Stimulated activated CD4-positive, alpha-beta T cell treated with anti-CD3 and anti-CD28 coated beads, Interleukin-1b, Interleukin-23, amount 100 ng/mL, for 48 hours (primary cell): ENCODE measurements at places on chromosomes 2 and 18.
A peak's percentile ranks its signal among the peaks of the same experiment; 100 is the strongest.

- no peak for DNase-seq
Measured at GRCh38 chr18:3151399-3152264, 68.1 kb downstream of the MYOM1 start.

DNA sequence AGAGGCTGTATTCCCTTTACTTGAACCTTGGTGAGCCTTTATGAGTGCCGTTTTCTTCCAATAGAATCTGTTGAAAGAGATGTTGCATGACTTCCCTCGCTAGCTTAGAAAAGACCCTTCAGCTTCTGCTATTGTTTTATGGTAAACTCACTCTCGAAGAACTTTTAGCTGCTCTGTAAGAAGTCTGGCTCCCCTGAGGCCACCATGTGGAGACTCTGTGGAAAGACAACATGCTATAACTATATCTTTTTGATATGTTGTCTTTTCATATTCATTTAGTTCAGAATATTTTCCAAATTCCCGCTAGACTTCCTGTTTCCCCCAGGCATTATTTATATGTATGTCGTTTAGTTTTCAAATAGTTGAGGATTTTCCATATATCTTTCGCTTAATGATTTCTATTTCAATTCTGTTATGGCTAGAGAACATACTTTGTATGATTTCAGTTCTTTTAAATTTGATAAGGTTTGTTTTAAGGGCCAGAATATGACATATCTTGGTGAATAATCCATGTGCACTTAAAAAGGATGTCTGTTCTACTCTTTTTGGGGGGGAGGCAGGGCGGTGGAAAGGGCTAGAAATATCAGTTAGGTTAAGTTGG lies 64.1 kb downstream of the PTPN4 start:
- DNase-seq, result peak; percentile 25

- no peak for DNase-seq
Measured at GRCh38 chr18:73409242-73409641, 541.5 kb upstream of the NETO1 start.

DNA sequence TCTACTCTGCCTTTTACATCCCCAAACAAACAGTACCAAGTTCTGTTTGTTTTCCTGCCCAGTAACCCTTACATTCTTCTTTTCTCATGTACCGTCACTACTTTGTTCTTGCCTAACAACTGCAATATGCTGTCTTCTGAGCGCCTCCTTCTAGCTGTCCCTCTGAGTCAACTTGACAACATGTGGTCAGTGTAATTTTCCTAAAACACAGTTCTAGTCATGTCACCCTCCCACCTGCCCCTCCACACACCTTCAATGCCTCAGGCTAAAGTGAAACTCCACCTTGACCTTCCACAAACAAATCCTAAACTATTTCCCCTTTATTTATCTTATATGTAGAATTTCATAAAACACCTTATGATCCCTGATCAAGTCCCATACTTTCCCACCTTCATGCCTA lies 124.6 kb upstream of the CD302 start:
- DNase-seq, result no peak

GRCh38 chr2:226079196-226079595 lies 679.7 kb downstream of the NYAP2 start:
- DNase-seq, result no peak

- DNase-seq, result no peak
Measured at GRCh38 chr18:77346208-77346810, 96.7 kb downstream of the GALR1 start.

DNA sequence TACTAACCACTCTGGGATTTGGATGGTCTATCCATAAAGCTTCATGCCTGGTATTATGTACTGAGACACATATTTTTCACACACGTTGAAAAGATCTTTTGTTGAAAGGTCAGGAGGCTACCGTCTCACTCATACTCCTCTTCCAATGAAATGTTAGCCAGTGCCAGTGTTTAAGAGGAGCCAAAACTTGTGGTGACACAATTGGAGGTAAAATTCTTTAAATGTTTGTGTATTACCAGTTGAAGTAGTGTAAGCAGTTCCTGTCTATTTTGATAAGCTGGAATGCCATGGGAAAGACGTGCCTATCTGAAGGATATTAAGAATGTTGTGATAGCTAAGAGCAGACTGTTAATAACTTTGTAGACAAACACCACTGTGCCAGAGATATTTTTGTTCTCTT lies 32.1 kb downstream of the MARCHF7 start:
- no peak for DNase-seq
